Stimulated activated CD8-positive, alpha-beta memory T cell treated with anti-CD3 and anti-CD28 coated beads, Interleukin-7, amount 100 ng/mL, for 1 hour (primary cell): ENCODE measurements at places on chromosomes 6 and 20.

DNA sequence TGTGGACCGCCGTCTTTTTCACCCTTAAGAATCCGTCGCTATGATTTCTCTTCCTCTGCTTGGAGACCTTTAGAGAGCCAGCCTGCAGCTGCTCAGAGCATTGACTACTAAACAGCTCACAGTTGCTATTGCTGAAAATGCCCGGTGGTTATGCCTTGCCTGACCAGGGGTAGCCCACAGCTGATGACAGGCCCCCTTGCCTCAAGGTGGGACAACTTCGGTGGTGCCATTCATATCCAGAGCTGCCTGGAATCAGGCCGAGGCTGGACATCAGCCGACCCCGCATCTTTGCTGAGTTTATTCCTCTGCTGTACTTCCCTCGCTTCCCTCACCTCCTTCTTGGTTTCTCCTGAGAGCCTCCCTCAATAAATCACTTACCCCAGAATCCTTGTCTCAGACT lies 39.6 kb downstream of the OVOL2 start:
- DNase-seq, result no peak

DNA sequence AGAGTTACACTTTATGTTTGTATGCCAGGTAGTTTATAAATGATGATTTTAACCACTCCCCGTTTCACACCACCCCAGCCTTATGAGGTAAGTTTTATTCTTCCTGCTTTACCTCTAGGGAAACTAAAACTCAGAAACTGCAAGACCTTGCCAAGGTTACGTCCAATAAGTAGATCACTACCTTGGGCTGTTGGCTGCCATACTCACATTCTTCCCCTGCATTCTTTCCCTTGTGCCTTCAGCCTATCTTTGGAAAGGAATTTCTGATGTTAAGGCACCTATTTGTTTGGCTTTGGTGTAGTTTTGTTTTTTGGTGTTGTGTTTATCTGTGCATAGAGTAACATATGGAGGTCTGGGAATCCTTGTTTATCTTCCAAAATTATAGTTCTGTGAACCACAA lies 122.1 kb downstream of the UST start:
- no peak for DNase-seq

DNA sequence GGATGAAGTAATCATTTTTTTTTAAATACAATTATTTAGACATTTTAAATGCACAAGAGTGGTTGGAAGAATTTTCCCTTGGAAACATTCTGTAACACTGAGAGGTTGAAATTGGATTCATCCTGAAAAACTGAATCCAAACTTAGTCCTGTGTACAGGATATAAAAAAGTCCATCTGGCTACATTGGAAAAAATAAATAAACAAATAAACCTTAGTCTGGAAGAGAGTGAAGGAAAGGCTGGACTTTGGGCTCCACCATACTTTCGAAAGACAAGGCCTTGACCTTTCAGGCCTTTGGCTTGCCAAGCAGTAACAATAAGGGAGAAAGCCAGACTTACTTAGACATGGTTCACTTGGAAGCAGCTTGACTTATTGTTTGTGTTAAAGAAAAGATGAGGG lies 664.3 kb downstream of the TENT5A start:
- no peak for DNase-seq

GRCh38 chr6:98454809-98455322 lies 379.5 kb upstream of the POU3F2 start:
- no peak for DNase-seq

DNA sequence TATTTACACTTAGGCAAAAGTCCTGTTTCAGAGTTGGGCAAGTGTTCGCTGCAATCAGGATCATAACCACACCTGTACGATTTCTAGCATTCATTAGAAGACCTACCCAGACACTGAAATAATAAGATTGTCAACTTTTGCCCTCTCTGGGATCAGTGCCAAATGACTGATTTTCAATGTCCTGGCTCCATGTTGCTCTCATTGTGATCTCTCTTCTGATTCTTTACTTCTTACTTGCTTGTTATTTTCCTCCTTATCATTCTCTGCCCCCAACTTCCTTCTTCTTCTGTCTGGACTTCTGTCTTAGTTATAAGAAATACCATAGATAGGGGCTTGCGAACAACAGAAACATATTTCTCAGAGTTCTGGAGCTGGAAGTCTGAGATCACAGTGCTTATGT lies 94.4 kb upstream of the BMP2 start:
- no peak for DNase-seq

DNA sequence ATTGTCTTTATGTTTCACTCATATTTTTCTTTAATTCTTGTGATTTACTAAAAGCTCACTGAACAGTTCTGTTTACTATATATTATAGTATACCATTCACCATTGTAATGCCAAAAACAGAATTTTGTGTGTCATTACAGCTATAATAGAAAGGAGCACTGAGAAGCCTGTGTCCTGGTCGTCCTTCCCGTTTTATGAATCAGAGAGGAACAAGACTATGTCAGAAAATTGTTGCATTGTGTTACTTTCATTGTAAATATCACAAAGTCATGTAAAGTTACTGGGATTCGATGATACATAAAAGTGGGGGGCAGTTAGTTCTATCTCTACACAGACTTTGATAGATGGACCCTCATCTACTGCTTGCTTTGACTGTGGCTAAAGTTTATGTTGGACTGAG lies 145.1 kb downstream of the QKI start:
- DNase-seq, result no peak

DNA sequence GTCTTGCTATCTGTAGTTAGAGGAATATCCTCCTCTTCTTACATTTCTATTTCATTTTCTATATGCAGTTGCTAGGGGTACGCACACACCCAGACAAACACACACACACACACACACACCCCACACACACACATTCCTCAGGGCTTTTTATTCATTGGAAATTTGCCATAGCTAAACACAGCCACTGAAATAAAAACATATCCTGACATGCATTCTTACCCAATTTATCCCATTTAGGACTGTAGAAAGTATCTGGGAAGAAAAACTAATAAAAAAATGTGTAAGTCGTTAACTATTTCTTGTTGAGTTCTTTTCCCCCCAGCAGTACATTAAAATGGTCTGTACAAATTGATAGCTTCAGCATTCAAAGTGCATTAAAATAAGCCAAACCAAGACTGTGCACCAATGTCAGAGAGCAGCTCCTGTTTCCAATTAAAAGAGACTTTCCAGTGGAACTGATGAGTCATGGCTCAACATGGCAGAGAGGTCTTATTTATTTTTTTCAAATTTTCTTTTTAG lies 357.9 kb upstream of the AGPAT4 start:
- DNase-seq, result no peak

GRCh38 chr6:33903579-33903978 lies 99.8 kb upstream of the MLN start:
- no peak for DNase-seq
